Ascending aorta (tissue), 2 donors: ENCODE measurements at places on chromosomes 11 and 22. TPM values are rescaled to one million over a fixed set of nuclear protein-coding genes. Genes with fewer than 3 reads are reported as not detected.

The SLC15A3 gene
- 27.1 TPM for total RNA-seq

The CYTH4 gene
- 130 TPM for total RNA-seq

The ZNF214 gene
- not detected for total RNA-seq

The OR51L1 gene
- not detected for total RNA-seq

The SERPINH1 gene
- total RNA-seq = 1,290 TPM

The DSCAML1 gene
- not detected for total RNA-seq

The HBG2 gene
- total RNA-seq = not detected

DNA sequence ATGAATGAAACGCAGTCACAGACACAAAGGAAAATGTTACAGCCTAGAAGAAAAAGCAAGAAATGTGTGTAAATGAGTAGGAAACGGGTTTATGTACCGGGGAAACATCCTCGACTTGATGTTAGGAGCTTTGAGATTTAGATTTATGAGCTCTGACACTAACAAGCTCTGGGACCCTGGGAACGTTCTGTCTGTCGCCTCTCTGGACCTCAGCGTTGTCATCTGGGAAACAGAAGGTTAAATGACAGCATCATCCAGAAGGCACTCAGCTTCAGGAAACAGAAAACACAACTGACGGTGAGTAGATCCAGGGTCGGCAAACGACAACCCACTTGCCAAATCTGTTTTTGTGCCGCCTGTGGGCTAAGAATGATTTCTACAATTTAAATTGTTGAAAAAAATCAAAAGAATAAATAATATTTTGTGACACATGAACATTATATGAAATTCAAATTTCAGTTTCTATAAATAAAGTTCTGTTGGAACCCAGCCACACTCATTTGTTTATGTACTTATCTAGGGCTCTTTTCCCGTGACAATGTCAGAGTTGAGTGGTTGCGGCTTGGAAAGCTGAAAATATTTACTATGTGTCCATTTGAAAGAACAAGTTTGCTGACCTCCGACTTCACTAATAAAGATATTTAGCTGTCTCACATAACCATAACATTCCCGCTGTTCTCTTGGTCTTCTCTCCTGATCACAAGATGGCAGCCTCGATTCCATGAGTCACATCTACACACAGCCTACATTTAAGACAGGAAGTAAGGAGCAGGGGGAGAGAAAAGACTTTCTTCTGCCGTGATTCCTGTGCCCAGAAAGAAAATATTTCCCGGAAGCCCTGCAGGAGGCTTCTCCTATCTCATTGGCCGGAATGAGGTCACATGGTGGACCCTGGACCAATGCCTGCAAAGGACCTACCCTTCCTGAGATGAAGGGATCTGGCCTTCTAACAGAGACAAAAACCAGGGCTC lies 47.1 kb upstream of the SYT13 start:
- no peaks in the 10 kb centered on the region for H3K36me3 ChIP-seq
- H3K4me1 ChIP-seq = peaks cover 5% of the 10 kb centered on the region
- peak overlapping the region; percentile 53 for H3K4me3 ChIP-seq
- DNase-seq = no peak
- peak overlapping the region; percentile 57 for H3K27ac ChIP-seq

GRCh38 chr11:46445192-46445919 lies 53.8 kb upstream of the CHRM4 start:
- no peak overlapping the region for H3K4me3 ChIP-seq
- no peaks in the 10 kb centered on the region for H3K27me3 ChIP-seq
- no peak for DNase-seq
- no peak overlapping the region for H3K27ac ChIP-seq
- peaks cover 10% of the 10 kb centered on the region for H3K36me3 ChIP-seq

- H3K27ac ChIP-seq = no peak overlapping the region
- no peak overlapping the region for H3K4me3 ChIP-seq
- DNase-seq = no peak
- peaks cover 13% of the 10 kb centered on the region for H3K4me1 ChIP-seq
These were observed 1.4 kb upstream of the OVOL1 start for GRCh38 chr11:65785319-65786007.

- no peaks in the 10 kb centered on the region for H3K4me1 ChIP-seq
- H3K36me3 ChIP-seq = no peaks in the 10 kb centered on the region
- no peak for DNase-seq
- no peaks in the 10 kb centered on the region for H3K27me3 ChIP-seq
These were observed 142.6 kb downstream of the BRD1 start for GRCh38 chr22:49685116-49685515.

GRCh38 chr11:94647926-94648325 lies 80.8 kb downstream of the PIWIL4 start:
- no peak for DNase-seq
- H3K27me3 ChIP-seq = no peaks in the 10 kb centered on the region
- H3K27ac ChIP-seq = no peak overlapping the region
- H3K36me3 ChIP-seq = no peaks in the 10 kb centered on the region
- no peak overlapping the region for H3K4me3 ChIP-seq

GRCh38 chr11:3001496-3001895 lies 9.4 kb upstream of the NAP1L4 start:
- H3K36me3 ChIP-seq = peaks cover 49% of the 10 kb centered on the region
- peak overlapping the region; percentile 50 for H3K27ac ChIP-seq
- peak; percentile 71 for DNase-seq
- H3K27me3 ChIP-seq = no peaks in the 10 kb centered on the region

DNA sequence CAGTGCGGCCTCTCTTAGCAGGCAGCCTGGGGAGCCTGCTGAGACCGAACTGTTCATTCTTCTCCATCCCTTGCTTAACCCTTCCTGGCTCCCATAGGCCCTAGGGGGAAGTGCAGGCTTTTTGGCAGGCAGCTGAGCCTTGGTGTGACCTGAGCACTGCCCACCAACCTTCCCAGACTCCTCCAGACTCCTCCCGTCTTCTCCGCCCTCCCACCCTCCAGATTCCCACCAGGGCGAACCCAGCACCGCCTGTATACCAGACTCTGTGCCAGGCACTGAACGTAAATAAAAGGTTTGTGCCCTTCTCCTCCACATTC lies 7.9 kb downstream of the RELT start:
- no peaks in the 10 kb centered on the region for H3K4me1 ChIP-seq
- no peak for DNase-seq
- H3K4me3 ChIP-seq = no peak overlapping the region
- H3K36me3 ChIP-seq = no peaks in the 10 kb centered on the region
- no peak overlapping the region for H3K27ac ChIP-seq

GRCh38 chr11:63537293-63538101 lies 889 bp downstream of the PLAAT4 start:
- H3K4me1 ChIP-seq = peaks cover 15% of the 10 kb centered on the region
- peak; percentile 86 for DNase-seq
- H3K4me3 ChIP-seq = peak overlapping the region; percentile 64
- no peaks in the 10 kb centered on the region for H3K27me3 ChIP-seq

GRCh38 chr11:31902706-31903105 lies 91.6 kb upstream of the PAX6 start:
- H3K36me3 ChIP-seq = no peaks in the 10 kb centered on the region
- DNase-seq = no peak
- no peak overlapping the region for H3K27ac ChIP-seq
- peaks cover 5% of the 10 kb centered on the region for H3K4me1 ChIP-seq

- no peaks in the 10 kb centered on the region for H3K36me3 ChIP-seq
- no peak for DNase-seq
- no peak overlapping the region for H3K27ac ChIP-seq
- H3K4me1 ChIP-seq = no peaks in the 10 kb centered on the region
- no peak overlapping the region for H3K4me3 ChIP-seq
These were observed 105.2 kb upstream of the SYT13 start for GRCh38 chr11:45391168-45391850.

GRCh38 chr11:61091373-61092279 lies 10.7 kb upstream of the CD5 start:
- no peaks in the 10 kb centered on the region for H3K4me1 ChIP-seq
- H3K36me3 ChIP-seq = no peaks in the 10 kb centered on the region
- H3K27ac ChIP-seq = no peak overlapping the region
- no peaks in the 10 kb centered on the region for H3K27me3 ChIP-seq

DNA sequence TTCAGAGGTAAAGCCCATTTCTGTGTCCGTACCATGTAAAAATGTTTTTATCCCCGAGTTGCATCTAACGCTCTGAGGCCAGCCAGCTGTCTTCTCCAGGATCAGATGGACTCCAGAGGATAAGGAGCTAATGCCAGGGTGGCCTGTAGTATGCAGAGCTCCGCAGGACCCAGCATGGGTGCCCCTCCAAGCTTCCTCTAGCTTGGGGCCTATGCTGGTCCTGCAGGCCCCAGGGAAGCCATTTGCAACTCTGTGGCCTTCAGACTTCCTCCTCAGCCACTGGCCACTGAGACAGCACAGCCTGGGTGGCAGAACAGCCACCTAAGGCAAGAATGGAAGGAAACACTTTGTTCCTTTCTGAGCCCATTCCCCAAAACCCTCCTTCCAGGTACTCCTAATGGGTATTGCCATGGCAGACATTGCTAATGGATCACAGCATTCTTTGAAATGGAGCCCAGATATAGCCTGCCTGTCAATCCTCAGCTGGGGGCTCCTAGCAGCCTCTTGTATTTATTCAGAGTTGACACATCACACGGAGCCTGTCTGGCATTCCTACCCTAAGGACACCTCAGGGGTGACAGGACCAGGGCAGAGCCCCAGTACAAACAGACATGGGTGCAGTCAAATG lies 4.7 kb downstream of the ADA2 start:
- H3K4me3 ChIP-seq = no peak overlapping the region
- no peaks in the 10 kb centered on the region for H3K27me3 ChIP-seq
- no peaks in the 10 kb centered on the region for H3K4me1 ChIP-seq
- DNase-seq = no peak
- no peaks in the 10 kb centered on the region for H3K36me3 ChIP-seq
- H3K27ac ChIP-seq = no peak overlapping the region

DNA sequence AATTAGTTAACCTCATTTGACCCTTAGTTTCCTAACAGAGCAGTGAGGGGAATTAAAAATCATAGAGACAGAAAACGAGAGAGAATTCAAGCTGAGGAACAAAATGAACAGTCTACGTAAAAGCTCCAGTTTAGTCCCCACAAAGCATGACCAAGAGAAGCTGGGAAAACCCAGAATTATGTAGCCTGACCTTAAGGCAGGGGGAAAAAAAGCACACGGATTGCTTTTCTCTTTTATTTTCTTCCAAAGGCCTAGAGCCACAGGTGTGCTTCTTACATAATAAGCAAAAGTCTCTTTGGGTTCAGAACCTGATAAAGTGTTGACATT lies 514 bp upstream of the AMBRA1 start:
- peak overlapping the region; percentile 99 for H3K4me3 ChIP-seq
- no peak for DNase-seq
- no peaks in the 10 kb centered on the region for H3K36me3 ChIP-seq

GRCh38 chr11:41803895-41804294 lies 344.4 kb upstream of the LRRC4C start:
- no peaks in the 10 kb centered on the region for H3K36me3 ChIP-seq
- H3K4me1 ChIP-seq = no peaks in the 10 kb centered on the region
- H3K27ac ChIP-seq = no peak overlapping the region
- H3K4me3 ChIP-seq = no peak overlapping the region
- no peak for DNase-seq

- H3K27me3 ChIP-seq = no peaks in the 10 kb centered on the region
- H3K4me3 ChIP-seq = no peak overlapping the region
- DNase-seq = no peak
- no peaks in the 10 kb centered on the region for H3K36me3 ChIP-seq
These were observed 16.1 kb downstream of the MGAT3 start for GRCh38 chr22:39472570-39473556.

GRCh38 chr11:940496-941135 lies 14.9 kb downstream of the AP2A2 start:
- no peak for DNase-seq
- H3K4me3 ChIP-seq = no peak overlapping the region
- no peaks in the 10 kb centered on the region for H3K27me3 ChIP-seq
- no peak overlapping the region for H3K27ac ChIP-seq
- no peaks in the 10 kb centered on the region for H3K4me1 ChIP-seq
- peaks cover 14% of the 10 kb centered on the region for H3K36me3 ChIP-seq

DNA sequence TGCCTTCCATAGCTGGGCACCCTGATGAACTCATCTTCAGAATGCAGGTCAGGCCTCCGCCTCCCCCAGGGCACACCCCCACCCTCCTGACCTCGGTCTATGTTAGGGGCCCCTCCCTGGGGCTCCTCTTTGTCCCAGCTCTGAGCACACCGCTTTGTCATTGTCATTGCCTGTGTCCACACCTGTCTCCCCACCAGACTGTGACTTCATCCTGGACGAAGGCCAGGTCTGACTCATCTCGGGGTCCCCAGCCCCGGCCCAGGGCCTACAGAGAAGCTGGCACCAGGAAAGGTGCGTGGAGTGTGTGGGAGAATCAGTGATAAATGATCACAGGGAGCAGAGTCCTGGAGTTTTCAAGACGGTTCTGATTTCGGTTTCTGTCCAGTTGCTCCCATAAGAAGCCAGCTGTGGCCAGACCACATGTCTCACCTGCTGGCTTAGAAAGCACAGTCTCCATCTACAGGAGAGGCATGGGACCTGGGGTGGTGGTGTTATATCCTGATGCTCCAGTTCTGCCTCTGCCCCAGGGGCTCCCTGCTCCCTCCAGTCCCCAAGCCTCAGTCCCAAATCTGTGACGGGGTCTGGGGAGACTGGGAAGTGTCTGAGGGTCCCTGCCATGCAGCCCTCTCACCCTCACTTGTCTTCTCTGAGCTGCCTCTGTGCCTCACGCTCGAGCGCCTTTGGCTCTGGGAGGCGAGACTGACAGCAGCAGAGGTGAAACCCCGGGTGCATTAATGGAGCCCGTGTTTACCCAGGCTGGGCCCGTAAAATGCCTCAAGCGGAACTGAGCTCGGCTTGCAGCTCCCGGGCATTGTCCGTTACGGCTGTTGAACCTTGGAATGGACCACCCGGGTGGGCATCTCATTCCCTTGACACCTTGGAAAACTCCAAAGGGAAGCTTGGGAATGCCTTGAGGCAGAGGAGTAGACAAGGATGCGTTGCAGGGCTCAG lies 85.5 kb upstream of the WNT11 start:
- no peaks in the 10 kb centered on the region for H3K4me1 ChIP-seq
- no peak overlapping the region for H3K4me3 ChIP-seq
- H3K27me3 ChIP-seq = no peaks in the 10 kb centered on the region
- H3K36me3 ChIP-seq = no peaks in the 10 kb centered on the region
- no peak for DNase-seq
